ENCODE measurements at places on chromosomes 7 and 10.

GRCh38 chr7:142319970-142320369 is 62.1 kb upstream of the PRSS58 start:
- no peak for DNase-seq

DNA sequence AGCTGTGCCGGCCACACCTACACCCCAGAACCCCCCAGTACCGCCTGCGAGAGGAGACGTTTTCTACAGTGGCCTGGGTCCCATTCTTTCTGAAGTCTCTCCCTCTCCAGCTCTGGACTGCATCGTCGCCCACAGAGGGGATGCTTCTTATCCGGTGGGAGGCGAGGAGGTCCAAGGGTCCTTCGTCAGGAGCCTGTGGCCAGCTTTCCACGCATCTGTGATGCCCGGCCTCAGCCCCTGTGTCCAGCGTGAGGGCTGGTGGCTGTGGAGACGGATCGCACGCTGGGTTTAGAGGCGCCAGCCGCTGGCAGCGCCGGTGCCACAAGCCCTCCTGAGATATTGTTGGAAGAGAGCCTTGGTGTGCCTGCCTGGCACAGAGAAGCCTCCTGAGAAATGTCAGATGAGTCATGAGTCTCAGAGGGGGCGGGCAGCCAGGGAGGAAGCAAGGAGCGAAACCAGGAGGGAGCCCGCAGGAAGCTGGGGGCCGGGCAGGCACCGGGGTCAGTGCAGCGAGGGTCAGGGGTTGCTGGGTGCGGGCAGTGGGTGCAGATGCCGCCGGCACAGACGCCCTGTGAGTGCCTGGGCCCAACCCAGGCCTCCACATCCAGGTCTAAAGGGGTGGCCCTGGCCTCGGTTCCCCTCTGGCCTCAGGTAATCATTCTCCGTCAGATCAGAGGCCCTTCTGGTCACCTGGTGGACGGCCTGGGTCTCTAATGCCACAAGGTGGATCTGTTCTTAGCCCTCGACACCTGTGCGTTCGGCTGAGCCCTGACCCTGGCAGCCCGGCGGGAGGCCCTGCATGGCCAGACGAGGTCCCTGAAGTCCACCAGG is 86.0 kb upstream of the DIP2C start:
- no peak for DNase-seq

DNA sequence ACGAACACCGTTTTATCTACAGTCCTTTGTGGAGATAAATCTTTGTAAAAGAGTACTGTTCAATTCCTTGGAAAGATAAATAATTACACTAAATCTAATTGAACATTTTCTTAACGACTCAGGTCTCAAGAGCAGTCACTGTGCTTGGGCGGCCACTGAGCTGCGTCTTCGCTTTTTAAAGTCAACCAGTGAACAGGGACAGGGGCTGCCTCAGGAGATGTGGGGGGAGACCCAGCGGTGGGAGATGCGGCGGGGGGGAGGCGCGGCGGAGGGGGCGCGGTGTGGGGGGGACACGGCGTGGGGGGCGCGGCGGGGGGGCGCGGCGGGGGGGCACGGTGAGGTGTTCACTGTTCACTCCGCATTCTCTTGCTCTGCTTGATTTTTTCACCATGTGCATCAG is 39.8 kb downstream of the CAMK2B start:
- no peak for DNase-seq

DNA sequence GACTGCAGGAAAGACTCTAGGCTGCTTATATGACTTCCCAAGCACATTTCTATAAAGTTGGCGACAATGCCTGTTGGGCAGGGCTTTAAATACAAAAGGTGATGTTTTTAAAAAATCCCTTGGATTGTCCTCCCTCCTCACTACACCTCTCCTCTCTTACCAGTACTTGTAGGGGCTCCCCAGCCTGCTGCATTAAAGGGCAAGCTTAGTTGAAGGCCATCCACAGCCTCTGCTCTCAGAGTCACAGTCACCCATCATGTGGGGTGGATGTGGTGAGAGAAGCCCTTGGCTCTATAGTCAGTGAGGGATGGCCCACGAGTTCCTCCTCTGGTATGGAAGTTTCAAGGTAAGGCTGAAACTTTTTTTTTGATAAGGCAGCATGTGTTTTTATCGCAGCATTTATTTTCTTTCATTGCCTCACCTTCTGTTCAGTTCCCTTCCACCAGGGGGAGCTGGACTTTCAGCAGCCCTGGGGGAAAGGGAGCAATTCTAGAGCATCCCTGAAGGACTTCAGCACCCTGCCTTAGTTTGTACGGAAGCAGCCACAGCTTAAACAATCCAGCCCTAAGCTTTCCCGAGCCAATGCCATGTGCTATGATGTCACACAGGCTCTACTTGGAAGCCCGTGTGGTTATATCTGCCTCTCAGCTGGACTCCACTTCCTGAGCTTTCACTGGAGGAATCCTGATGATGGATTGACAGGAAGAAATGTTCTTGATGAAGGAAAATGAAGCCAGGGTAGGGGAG is 131.9 kb downstream of the CALCR start:
- DNase-seq, result peak; percentile 4

- DNase-seq, result no peak
Observed at GRCh38 chr7:73941836-73942551, 81.0 kb downstream of the TMEM270 start.

GRCh38 chr7:100485471-100485876 is 1.7 kb downstream of the NYAP1 start:
- no peak for DNase-seq

- no peak for DNase-seq
Observed at GRCh38 chr7:55077561-55078410, 59.0 kb downstream of the EGFR start.

DNA sequence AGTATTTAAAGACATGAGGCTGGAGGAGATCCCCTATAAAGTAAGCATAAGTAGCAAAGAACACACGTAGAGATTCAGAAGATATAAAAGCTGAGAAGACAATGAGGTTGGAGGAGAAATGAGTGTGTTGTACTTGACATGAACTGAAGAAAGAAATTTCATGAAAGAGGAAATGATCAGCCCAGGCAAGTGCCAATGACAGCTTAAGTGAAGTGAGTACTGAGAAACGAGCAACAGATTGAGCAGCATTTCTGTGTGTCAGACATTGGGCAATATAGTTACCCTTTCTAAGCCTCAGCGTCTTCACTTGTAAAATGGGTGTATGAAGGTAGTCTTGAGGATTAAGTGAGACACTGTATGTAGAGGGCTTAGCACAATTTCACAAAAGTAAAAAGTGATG is 4.8 kb upstream of the LIPA start:
- no peak for DNase-seq

- DNase-seq, result no peak
Observed at GRCh38 chr7:101882595-101883564, 65.5 kb downstream of the CUX1 start.

DNA sequence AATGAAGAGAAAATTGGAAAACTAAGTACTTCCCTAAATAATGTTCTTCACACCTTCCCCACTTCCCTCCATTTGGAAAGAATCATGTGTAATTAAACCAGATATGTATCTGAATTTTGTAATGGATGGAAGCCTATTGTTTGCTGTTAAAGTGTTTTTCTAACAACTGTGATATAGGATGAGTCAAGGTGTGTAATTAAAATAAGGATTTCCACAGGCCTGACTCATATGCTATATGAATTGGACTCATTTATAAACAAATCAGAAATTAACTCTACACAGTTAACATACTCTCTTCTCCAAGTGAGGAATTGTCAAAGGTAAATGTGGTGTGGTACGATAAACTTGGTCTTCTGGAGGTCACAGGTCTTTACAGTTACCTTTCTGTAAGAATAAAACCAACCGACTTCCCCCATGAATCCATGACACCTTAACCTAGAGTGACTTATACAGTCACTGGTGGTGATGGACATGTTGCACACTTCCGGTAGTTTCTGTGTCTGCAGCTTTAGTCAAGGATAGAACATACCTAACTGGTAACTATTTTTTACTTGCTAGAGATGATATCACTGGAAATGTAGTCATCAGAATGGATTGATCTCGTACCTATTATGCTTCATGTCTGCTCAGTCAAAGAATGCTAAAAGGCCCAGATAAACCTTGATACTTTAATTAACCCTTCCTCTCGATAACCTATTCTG is 12.8 kb downstream of the PNLIPRP3 start:
- DNase-seq, result no peak

- DNase-seq, result no peak
Observed at GRCh38 chr7:150685219-150686029, at the start of gene GIMAP2. Gene GIMAP2, plus strand, starts transcription at chr7:150685706. Its CDS starts 1,354 bp downstream, at chr7:150687060.

DNA sequence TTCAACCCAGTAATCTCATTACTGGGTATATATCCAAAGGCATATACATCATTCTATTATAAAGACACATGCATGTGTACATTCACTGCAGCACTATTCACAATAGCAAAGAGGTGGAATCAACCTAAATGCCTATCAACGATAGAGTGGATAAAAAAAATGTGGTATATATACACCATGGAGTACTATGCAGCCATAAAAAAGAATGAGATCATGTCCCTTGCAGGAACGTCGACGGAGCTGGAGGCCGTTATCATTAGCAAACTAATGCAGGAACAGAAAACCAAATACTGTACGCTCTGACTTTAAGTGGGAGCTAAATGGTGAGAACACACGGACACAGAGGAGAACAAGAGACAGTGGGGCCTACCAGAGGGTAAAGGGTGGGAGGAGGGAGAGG is 105.5 kb downstream of the SLC25A13 start:
- no peak for DNase-seq

DNA sequence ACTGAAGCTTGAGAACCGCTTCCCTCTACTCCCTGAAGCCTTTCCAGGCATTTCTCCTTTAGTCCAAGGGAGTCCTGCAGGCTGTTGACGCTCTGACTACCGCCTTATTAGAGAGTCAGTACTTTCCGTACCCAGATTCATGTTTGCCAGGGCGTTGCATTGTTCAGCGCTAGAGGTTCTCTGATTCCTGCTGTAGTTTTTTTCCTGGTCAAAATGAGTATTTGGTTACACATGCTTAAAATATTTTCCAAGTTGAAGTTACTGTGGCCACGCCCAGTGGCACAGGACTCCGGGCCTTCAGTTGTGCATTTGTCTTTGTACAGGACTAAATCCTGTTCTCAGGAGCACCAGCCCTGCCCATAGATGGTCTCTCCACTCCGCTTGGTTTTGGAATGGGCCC is 7.9 kb downstream of the MTURN start:
- no peak for DNase-seq

DNA sequence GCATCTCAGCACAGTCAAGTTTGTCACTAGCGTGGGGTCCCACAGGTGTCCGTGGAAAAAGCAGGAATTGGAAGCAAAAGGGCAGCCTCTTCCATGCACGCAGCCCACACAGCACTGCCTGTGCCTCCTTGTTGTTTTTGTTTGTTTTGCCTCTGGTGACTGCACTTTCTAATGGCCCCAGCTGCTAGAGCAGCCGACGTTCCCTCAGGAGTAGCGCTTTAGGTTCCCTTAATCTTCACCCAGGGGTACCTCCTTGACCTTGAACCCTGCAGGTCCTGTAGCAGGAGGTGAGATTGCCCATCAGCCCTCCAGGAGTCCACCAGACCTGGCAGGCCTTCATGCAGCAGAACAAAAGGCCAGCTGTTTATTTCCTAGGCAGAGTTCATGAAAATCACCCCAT is 210.1 kb downstream of the CACNB2 start:
- no peak for DNase-seq

GRCh38 chr10:71920540-71921323 is 43.5 kb upstream of the CHST3 start:
- DNase-seq, result no peak

DNA sequence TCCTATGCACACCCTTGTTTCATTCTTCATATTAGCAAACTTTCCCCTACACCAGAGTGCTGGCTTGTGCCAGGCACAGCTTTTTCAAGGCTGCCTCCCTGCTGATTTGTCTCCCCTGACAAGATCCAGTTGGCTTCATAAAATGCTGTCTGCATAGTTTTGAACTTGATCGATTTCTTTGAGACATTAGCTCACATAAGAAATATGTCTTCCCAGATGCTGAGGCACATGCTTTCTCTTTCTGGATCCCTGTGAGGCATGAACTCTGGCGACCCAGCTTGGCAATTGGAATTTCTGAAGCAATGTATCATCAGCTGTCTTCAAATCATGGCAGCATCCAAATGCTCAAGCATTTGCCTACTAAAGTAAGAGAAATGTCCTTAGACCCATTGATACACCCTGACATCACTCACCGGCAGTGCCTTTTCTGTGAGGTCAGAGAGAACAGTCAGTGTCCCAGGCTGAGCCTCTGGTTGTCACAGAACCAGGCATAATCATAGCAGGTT is 616.4 kb upstream of the GHITM start:
- no peak for DNase-seq

Measured in NCI-H1694 treated with DMSO at 0.1 percent for 48 hours (cell line).